8988T (cell line): ENCODE measurements at places on chromosomes 2 and 18.

- no peak for DNase-seq
Measured at GRCh38 chr2:79223539-79223938, 64.0 kb upstream of the REG3A start.

- no peak for DNase-seq
Measured at GRCh38 chr2:236901956-236902355, 183.7 kb upstream of the COPS8 start.

DNA sequence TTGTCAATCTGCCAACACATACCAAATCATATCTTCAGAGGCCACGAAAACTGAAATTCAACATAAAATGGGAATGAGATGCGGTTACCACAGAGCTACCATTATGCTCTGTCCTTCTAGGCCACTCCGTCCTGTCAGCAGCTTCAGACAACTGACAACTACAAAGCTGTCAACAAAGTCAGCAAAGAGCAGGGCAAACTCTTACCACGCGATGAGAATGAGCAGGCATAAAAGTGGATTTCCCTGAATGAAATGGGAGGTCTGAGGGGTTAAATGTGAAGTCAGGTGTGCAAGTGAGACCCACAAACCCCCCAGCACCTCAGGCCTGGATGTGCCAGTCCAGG, 130.1 kb downstream of the LNPK start:
- DNase-seq: no peak

- DNase-seq: no peak
Measured at GRCh38 chr2:105928563-105928962, 183.9 kb downstream of the NCK2 start.

DNA sequence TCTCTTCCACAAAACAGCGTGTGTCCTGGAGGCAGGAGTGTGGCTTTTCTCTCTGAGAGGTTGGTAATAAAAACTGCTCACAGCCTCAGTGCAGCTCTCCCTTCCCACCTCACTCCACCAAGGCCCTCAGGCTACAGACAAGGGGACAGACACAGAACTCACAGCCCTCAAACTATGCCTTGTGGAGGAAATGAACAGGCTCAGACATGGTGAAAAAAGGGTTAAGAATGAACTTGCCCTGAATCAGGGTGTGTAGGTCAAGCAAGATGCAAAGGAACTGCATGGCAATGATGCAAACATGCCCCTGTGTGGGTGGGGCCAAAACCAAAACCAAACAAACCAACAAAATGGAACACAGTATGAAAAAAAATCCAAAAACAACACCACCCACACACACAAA, 125.8 kb downstream of the GALNT14 start:
- no peak for DNase-seq

DNA sequence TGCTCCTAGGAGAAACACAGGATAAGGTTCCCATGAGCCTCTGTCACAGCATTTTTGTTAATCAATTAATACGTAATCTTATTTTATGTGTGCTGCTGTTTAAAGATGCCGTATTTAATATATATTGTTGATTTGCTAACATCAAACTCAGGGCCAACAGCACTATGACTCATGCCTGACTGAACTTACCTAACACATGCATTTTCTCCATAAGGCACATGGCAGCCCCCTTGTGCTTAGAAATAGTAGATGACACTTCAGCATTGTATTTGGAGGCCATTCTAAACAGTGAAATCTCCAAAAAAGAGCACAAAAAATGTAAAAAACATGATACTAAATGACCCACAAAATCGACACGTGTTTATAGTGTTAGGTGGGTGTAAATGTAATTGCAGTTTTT, 314.8 kb downstream of the MYCN start:
- no peak for DNase-seq

DNA sequence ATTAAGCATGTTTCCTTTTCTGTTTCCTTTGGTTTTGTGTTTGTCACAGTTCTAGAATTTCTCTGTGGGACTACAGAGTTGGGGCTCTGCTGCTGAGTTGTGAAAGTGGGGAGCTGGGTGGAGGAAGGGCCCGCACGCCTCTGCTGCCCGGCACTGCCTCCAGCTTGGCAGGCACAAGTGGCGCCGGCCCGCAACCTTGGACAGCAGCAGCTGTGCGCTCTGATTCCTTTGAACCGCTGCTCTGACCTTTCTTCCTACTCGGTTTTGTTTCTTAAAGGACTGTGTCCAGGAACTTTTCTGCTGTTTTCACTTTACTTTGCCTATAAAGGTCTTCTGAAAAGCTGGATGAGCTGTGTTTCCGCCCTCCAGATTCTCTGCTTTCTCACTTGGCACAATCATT, 137.6 kb upstream of the ALPP start:
- DNase-seq: no peak

GRCh38 chr2:15146960-15147359, 414.2 kb downstream of the NBAS start:
- DNase-seq: no peak

DNA sequence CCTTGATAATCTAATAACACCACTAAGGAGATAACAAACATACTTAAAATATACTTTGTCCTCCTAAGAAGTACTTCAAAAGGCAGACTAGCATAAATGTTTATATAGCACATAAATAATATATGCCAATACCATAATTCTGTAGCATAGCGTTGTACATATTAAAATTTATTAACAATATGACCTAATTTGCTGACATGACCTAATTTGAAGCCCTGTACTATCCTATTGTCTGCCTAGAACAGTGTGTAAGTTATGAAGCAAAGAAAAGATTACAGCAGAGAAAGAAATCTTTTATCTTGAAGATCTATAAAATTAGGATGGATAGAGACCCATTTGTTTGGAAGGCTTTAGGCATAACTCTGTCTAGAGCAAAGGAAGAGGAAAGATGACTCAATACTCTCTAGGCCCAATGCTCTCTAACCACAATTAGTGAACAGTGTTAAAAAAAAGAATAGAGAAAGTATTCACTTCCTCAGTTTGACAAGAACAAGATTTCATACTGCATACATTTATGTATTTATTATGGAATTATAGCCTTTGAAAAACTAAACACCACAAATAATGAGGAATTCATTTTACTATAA, 231.3 kb downstream of the ZRANB3 start:
- DNase-seq: no peak

DNA sequence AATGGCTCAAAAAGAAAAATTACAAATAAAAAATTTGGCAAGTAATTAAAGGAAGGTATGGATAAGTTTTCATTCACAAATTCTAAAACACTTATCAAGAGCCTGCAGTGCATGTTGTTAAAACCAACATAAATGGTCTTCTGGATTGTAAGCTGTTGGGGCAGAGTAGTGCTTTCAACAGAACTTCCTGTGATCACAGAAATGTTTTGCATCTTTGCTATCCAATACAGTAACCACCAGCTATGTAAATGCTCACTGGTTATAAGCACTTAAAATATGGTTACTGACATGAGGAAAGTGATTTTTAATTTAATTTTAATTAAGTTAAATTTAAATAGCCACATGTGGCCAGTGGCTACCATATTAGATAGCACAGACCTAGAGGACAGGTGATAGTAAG, 133.1 kb downstream of the NBAS start:
- DNase-seq: no peak

GRCh38 chr2:10378189-10378588, 69.9 kb downstream of the ODC1 start:
- no peak for DNase-seq

DNA sequence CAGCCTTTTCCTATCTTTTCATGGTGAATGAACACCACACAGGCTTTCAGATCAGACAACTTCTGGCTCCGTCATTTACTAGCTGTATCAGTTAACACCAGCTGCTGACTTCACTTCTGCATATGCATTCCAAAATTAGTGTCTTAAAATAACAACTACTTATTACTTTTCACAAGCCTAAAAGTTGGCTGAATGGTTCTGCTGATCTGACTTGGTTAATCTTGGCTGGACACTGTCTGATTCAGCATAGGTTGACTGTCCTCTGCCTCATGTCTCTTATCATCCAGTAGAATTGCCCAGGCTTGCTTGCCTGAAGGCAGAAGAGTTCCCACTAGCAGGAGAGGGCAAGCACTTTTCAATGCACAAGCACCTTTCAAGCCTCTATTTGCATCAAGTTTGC, 72.7 kb downstream of the MARCHF4 start:
- DNase-seq: no peak

- DNase-seq: no peak
Measured at GRCh38 chr18:36613069-36613468, 215.7 kb downstream of the TPGS2 start.

DNA sequence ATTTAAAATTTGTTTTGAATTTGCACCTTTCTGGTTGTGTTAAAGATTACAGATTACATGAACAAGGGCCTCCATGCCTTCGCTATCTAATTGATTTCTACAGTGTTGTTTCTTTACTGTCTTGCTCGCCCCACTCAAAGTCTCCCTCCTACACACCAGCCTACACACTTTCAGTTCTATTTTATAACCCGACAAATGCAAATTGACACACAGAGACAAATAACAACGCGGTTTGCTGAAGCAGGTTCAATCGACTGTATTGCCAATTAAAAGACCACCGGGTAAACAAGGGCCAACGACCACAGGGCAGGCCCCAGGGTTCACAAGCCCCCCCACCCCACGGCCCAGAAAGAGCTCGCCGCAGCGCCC, 869 bp downstream of the STARD7 start:
- DNase-seq: no peak

- DNase-seq: no peak
Measured at GRCh38 chr2:127572841-127573240, 37.4 kb downstream of the MYO7B start.

- no peak for DNase-seq
Measured at GRCh38 chr2:101305492-101306078, 2.9 kb downstream of the RNF149 start.

DNA sequence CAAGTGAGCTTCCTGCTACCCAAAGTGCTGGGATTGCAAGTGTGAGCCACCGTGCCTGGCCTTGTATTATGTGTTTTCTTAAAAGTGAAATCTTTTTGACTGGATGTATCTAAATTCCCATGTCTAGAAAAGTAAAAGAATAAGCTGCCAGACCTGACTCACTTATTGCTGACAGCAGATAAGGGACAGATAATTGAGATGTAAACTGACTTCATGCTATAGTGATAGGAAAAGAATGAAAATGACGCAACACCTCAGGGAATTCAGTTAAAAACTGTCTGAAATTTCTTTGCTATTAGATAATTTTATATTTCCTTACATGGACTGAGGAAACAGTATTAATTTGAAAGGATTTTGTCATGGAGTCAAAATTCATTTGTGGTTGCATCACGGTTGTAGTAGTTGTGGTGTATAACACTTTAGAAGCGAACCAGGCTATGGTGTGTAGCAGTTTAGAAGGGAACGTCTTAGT, 19.4 kb downstream of the TTC27 start:
- no peak for DNase-seq

DNA sequence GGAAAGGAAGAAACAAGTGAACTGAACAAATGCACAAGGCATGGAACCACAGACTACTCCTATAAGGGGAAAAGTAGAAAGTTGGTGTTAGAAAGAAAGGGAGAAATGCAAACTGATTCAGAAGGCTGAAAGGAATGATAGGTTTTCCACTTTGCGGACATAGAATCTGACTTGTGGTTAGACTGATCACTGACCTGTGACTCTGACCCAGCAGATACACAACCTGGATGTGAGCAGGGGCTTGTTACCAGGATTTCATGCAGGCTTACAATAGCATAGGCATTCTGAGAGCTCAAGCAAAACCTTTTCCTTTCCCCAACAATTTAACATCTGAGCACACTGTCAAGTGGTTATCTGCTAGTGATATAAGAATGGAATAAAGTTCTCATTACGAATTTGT, 237.0 kb upstream of the CDH20 start:
- DNase-seq: no peak

GRCh38 chr2:110853948-110854347, 121.6 kb downstream of the ACOXL start:
- no peak for DNase-seq

GRCh38 chr2:10345126-10345525, 42.4 kb downstream of the HPCAL1 start:
- DNase-seq: no peak

GRCh38 chr2:233152541-233152940, 92.4 kb downstream of the INPP5D start:
- no peak for DNase-seq

DNA sequence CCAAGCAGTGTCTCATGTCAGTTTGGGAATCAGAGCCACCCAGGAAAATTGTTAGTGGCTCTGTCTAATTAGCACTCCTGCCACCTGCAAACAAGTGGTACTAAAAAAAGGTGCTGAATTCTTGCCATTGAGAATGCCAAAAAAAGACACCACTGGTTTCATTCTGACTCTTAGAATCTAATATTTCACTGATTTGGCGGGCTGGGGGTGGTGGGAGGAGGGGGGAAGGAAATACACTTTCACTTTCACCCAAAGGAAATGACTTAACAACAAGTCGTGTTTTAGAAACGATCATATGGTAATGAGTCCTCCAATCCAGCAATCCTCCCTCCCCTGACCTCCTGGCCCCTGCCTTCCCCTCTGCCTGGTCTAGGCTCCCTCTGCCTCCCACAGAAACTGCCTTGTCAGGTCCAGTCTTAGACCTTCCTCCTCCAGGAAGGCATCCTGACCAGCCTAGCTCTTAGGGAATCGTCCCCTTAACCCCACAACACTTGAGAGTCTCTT, 4.4 kb upstream of the KLHL29 start:
- DNase-seq: no peak

DNA sequence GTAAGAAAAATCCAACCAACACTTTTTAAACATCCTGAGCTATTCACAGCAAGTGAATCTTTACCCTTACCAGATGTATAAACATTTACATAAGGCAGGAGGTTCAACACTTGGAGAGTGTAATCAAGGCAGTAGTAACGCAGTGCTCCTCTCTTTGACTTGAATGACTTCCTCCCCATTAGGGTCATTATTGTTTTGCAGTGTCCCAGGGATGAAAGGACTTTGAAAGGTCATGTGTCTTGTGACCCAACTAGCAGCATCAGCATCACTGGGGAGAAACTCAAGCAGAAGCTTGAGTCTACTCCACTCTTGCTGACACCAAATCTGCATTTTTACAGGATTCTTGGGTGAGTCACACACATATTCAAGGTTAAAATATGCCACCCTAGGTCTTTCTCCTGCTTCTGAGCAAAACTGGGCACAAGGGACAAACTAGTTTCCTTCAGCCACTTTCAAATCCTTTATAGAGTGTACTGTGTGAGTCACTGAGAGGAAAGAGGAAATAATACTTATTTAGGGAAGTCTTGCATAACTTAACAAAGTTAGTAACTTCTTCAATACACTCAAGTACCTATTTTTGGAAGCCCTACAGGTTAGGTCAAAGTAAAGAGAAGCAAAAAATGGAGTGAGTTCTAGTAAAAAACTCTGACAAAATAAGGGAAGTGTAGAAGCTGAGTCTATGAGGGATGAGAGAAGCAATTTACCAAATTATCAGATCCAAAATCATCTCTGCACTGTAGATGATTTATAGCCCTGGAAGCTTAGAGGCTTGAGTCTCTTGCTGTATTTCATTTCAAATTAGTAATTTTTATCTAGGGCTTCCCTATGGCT, 51.0 kb upstream of the EML4 start:
- no peak for DNase-seq

DNA sequence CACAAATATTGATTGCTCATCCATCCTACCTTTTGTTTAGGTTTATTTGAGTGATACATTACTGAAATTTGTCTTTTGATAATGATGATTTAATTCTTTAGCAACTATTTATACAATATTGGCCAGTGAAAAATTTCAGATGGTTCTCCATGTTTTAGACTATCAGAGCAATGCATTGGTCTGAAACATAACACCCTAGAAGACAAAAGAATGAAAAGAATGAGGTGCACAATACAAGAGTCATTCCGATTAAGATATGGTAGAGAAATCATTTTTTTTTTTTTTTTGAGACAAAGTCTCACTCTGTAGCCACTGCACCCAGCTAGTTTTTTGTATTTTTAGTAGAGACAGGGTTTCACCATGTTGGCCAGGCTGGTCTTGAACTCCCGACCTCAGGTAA, 197.4 kb upstream of the FAM98A start:
- no peak for DNase-seq

- no peak for DNase-seq
Measured at GRCh38 chr2:238163481-238164198, 4.9 kb downstream of the ERFE start.
